Hematopoietic multipotent progenitor cell treated with erythropoietin and hydrocortisone succinate and interleukin-3 and kit ligand, for 17 days (in vitro differentiated cells): ENCODE measurements at places on chromosomes 12 and 14.

- DNase-seq, result no peak
These were observed 172.9 kb upstream of the CDKN3 start for GRCh38 chr14:54223831-54224402.

DNA sequence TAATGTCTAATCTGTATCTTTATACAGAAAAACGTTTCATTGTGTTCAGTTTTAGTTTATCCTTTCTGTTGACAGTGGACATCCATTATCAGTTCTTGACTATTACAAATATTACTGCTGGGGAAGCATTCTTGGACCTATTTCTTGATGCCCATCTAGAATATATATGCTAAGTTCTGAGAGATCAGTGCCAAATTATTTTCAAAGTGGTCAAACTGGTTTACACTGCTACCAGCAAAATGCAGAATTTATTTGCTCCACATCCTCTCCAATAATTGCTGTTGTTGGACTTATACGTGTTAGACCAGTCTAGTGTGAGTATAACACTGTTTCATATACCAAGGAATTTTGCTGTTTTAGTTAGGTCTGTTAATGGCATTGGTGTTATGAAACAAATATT lies 85.5 kb upstream of the TRAF3 start:
- DNase-seq, result no peak

DNA sequence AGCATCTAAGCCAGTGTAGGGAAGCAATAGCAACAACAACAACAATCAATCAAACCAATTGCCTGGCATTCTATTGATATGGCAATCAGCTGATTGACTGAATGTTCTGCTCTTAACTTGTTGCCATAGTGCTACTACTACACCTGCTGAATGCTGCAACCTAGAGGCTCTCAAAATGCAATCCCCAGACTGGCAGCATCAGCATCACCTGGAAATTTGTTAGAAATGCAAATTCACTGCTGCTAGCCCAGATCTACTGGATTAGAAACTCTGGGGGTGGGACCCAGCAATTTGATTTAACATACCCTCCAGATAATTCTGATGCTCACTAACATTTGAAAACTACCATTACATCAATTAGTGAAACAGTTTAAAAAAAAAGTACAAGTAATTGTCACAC lies 363.6 kb downstream of the SNAPC1 start:
- DNase-seq, result no peak

DNA sequence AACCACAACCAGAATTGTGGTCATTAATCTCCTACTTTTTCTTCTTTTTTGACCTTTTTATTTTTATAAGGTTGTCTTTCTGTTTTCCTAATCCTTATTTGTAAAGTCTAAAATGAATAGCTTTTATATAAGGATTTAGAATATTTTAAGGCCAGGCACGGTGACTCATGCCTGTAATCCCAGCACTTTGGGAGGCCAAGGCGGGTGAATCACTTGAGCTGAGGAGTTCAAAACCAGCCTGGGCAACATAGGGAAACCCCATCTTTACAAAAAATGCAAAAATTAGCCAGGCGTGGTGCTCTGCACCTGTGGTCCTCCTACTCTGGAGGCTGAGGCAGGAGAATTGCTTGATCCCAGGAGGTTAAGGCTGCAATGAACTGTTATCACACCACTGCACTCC lies 55.1 kb downstream of the IFT81 start:
- no peak for DNase-seq

- DNase-seq, result no peak
These were observed 43.2 kb downstream of the DUSP16 start for GRCh38 chr12:12519354-12519998.

GRCh38 chr14:29148221-29148620 lies 381.6 kb downstream of the FOXG1 start:
- DNase-seq, result no peak

- DNase-seq, result no peak
These were observed 32.4 kb downstream of the DENND5B start for GRCh38 chr12:31558521-31558920.

GRCh38 chr14:101358320-101359125 lies 202.8 kb upstream of the DIO3 start:
- DNase-seq, result no peak

DNA sequence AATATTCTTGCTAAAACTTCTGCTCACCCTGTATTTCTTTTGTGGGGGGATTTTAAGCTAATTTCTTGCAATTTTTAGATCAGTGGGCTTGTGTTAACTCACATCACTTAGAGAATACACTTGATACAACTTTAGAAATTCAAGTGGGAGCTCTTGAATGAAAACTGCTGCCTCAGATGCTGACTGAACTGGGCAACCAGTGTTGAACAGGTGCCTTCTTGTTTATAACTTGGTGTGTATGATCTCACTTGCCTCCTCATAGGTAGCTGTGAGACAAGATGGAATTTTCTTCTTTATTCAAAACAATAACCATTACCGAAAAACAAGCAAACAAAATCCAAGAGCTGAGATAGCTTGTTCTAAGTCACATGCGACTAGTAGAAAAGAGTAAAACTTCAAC lies 63.5 kb downstream of the FGD4 start:
- no peak for DNase-seq

- no peak for DNase-seq
These were observed 21.1 kb downstream of the GYS2 start for GRCh38 chr12:21583587-21583986.

DNA sequence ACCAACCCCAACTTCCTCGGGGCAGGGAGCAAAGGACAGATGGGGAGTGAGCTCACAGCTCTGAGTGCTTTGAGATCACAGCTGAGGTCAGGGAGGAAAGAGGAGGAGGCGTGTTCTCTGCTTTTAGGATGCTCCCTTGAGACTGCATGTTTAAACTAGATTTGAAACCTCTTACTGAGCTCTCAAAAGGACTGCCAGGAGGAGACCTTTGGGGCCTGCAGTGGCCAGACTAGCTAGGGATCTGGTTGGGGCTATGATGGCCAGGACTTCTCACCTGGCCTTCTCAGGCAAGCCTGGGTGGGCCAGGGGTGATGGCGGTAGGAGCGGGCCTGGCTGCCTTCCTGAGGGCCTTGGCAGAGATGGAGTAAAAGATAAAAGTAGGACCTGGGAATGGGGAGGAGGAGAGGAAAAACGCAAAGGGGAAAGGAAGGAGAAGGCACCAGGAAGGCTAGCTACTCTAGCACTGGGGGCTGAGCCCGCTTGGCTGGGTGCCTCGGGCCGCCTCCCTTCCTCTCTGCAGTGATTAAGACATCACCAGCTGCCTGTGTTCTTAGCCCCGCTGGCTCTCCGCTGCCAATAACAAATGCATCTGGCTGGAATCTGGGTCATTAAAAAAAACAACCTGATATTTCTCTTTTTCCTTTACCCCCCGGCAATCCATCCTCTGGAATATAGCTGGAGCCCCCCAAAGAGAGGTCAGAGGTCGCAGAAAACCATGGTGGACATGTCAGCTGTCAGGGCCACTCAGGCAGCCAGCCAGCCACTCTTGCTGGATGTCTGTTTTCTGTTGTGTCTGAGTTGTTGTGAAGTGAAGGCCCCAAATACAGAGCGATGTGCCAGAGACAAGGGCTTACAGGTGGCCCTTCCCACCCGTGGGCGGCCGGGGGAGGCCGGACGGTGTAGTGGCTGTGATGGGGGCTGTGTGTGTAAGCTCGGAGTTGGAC lies 141.3 kb downstream of the TSPAN9 start:
- no peak for DNase-seq

DNA sequence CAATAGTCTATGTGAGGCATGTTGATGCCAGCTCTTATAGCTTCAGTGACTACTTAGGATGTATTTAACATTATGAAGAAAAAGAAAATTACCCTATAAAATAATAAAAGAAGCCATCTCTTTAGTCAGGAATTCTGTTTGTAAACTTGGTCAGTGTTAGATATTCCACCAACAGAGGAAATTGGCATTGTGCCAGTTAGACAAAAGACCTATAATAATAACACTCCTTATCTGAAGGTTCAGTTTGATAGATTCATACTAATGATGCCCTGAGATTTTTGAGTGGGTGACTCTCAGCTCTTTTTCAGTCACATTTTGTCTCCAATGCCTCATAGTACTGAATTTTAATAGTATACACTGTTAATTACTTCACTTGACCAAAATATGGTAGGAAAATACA lies 6.6 kb downstream of the SYT10 start:
- no peak for DNase-seq

GRCh38 chr12:44000309-44000952 lies 164.6 kb downstream of the TMEM117 start:
- DNase-seq, result peak; percentile 37

GRCh38 chr12:67964456-67964855 lies 24.8 kb upstream of the IFNG-AS1 start:
- DNase-seq, result no peak

DNA sequence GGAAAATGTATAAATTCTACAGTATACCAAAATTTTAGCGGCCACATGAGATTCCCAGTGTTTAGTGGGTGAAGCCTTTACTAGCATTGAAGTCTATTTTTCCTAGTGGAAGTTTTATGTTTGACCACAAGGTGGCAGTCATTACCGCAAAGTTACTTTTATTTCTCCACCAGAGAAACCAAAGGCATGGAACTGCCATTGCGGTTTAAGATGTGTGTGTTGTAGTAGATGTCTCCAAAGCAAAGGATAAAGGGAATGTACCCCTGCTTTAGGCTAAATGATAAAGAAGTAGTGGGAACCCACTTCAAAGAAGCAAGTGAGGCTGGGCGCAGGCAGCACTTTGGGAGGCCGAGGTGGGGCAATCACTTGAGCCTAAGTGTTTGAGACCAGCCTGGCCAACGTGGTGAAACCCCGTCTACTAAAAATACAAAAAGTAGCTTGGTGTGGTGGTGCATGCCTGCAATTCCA lies 140.5 kb downstream of the PRKCH start:
- DNase-seq, result peak; percentile 68

- no peak for DNase-seq
These were observed 422.5 kb upstream of the PDE3A start for GRCh38 chr12:19945559-19946435.

- no peak for DNase-seq
These were observed 2.7 kb downstream of the TGFB3 start for GRCh38 chr14:75979071-75979571.

- DNase-seq, result no peak
These were observed 646 bp upstream of the DNAJC22 start for GRCh38 chr12:49345825-49346658.

DNA sequence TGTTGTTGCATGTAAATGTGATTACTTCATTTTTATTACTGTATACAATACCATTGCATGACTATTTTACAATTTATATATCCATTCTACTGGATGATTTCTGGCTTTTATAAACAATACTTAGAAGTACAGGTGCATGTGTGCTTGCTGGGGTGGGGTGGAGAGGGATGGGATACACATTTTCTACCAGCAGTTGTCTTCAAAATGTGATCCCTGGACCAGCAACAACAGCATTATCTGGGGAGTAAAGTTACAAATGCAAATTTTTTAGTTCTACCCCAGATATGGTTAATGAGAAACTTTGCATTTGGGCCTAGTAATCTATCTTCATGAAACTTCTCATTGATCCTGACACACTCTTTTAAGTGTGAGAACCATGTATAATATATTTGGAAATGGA lies 905.4 kb upstream of the ATXN7L3B start:
- DNase-seq, result no peak

GRCh38 chr12:57475271-57476161 lies 4.2 kb downstream of the ARHGAP9 start:
- DNase-seq, result no peak

DNA sequence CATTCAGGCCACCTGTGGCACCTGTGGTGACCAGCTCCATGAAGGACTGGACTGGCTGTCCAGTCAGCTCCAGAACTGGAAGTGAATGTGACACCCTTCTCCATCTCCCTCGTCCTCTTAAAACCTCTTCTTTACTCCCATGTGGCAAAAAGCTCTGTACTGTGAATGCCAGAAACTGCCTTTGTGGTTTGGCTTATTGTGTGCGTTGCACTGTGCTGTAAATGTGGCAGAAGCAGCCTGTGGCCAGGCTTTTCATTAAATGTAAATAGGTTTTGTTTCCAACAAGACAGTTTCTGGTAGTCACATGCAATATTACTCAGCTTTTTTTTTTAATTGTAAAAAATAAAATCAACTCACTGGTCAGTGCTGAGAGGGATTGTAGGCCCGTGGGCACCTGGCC lies 453.7 kb downstream of the ATP23 start:
- no peak for DNase-seq

GRCh38 chr12:66859751-66860440 lies 181.0 kb upstream of the GRIP1 start:
- no peak for DNase-seq

DNA sequence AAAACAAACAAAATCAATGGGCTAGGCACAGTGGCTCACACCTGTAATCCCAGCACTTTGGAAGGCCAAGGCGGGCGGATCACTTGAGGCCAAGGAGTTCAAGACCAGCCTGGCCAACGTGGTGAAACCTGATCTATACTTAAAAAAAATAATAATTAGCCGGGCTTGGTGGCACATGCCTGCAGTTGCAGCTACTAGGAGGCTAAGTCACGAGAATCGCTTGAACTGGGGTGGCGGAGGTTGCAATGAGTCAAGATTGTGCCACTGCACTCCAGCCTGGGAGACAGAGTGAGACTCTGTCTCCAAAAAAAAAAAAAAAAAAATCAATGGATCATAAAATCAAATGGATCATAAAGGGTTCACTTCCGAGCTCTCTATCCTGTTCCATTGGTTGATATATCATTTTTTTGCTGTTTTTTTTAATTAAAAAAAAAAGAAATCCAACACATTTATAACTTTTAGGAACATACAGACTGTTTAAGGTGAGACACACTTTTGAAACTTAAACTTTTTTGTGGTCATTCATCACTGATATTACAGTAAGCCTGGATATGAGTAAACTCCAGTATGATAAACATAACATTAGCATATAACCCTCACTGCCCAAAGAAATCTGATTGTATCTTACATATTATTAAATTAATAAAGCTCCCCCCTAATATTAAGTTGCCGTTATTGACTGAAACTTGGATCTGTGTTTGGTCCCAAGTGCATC lies 22.1 kb downstream of the MOK start:
- no peak for DNase-seq

- no peak for DNase-seq
These were observed 18.9 kb upstream of the DIABLO start for GRCh38 chr12:122244565-122245371.

- DNase-seq, result no peak
These were observed 32.2 kb downstream of the FBXO21 start for GRCh38 chr12:117158096-117158495.

DNA sequence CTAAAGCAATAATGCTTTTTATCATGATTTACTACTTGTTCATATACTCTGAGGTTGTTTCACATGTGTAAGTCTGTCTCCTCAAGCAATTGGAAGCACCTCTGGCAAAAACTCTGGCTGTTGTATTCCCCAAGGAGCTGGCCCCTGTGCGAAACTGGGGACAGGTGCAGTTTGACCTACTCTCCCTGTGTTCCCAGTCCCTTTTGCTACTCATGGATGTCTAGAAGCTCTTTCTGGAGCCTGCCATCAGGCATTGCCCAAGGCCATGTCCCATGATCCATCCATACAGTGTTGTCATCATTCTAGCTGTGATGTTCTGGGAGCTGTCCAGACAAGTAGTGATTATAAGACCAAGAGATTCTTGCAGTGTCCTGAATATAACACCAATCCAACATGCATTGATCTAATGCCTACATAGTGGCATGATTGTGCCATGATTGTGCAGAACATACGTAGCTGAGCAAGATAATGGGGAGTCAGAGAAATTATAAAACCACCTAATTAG lies 14.9 kb downstream of the AKAP6 start:
- DNase-seq, result no peak
